ENCODE measurements at places on chromosomes 1 and 21.

DNA sequence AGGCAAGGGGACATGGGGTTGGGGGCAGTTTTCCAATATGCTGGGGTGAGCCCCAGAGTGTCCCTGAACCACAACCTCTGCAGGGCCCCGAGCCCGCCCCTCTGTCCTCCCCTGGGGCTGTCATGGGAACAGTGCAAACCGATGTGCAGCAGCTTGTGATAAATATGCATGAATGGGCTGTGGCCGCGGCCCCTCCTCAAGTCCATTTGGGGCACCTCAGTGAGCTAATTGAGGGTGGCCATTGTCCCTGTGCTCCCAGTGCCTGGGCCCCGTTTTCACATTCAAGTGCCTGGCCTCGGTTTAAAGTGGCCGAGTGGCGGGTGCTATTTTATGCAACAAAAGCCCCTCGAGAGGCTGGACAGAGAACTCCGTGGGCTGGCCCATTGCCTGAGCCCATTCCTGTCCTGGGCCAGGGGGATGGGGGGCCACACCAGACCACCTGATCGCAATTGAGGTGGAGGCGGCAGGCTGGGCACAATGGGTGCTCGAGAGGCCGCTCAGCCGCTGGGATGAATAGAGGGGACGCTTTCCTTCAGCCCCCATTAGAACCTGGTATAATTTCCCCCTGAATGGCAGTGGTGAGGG lies 193.7 kb downstream of the FOXD2 start:
- DNase-seq: no peak

DNA sequence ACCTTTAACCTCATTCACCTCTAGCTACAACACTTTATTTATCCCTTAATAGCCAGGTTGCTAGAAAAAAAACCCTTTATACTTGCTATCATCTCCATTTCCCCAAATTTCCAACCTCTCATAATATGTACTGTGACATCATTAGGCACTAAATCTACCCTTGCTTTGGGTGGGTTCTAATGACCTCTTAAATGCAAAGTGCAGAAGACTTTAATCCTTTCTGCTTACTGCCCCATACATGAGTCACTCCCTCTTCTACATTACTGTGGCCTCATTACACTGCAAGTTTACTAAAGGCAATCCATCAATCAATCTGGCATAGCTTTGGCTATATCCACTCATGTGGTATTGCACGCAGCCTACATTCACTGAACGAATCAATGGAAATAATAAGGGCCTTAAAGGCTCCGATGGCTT lies 353.3 kb downstream of the SMYD3 start:
- DNase-seq: no peak

- DNase-seq: no peak
These were observed 16.6 kb downstream of the DIP2A start for GRCh38 chr21:46475296-46475695.

GRCh38 chr1:116759636-116760035 lies 5.4 kb downstream of the CD2 start:
- DNase-seq: no peak

GRCh38 chr21:29613021-29613420 lies 314.3 kb downstream of the BACH1 start:
- DNase-seq: no peak

DNA sequence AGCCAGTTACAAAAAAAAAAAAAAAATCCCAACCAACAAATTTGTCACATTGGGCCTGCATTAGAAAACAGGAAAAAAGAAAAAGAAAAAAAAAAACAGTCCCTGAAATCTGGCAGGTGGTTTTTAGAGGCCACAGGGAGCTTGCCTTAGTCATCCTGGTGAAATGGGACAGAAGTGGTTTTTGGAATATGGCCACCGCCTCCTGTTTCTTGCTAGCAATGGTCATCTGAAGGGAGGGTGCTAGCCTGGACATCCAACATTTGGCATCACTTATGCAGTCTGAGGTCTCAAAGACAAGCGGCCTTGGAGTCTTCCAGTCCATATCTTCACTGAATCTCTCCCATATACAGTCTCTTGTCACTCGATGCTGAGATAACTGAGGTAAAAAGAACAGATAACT lies 20.1 kb upstream of the NKAIN1 start:
- no peak for DNase-seq

DNA sequence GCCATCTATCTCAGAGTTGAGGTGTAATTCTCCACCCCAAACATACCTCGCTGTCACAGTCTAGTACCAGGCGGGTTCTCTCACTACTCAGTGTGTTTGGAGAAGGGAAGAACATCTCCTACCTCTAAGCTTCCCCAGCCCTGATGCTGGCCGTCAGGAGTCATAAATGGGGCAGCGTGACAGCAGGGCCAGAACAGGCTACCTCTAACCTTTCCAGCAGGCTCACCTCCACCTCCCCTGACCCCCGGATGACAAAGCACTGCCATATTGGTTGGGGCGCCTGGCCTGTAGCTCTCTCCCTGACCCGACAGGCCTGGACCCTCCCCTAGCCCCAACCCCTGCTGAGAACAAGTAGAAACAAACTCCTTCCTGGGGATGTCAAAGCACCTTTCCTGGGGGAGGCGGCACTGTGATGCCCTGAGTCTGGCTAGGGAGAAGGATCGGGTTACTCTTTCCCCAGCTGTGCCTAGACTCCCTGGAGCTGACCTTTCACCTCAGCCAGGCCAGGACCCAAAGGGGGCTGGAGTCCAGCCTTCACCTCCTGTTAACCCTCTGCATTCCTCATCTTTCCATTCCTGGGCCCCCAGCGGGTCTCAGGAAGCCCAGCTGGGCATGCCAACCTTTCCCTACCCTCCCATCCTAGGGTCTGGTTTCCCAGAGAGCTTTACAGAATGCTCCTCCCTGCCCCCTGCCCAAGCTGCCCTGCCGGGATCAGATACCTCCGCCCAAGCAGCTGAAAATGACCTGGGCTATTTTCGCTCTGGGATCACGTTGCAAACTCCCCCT lies 34.2 kb downstream of the AHDC1 start:
- DNase-seq: no peak

- no peak for DNase-seq
These were observed 72.5 kb downstream of the ZNF326 start for GRCh38 chr1:90067194-90067931.

GRCh38 chr1:199550199-199551065 lies 477.1 kb upstream of the NR5A2 start:
- no peak for DNase-seq

DNA sequence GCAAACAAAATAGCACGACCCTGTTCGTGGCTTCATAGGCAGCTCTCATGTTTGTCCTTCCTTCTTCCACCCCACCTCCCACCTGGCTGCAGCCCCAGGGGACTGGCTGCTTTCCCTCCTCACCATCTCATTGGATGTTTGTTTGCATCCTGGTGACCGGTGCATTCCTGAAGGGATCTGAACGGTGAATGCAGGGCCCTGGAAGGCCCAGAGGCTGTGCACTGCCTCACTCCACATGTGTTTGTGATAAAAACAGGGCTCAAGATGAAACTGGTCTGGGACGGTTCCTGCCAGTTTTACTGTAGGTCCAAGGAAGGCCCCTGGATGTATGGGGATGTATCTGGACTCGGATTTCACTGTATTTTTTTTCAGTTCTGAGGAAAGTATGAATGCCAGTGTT lies 42.8 kb downstream of the CNN3 start:
- no peak for DNase-seq

GRCh38 chr21:37153196-37153934 lies 80.3 kb downstream of the TTC3 start:
- DNase-seq: no peak

DNA sequence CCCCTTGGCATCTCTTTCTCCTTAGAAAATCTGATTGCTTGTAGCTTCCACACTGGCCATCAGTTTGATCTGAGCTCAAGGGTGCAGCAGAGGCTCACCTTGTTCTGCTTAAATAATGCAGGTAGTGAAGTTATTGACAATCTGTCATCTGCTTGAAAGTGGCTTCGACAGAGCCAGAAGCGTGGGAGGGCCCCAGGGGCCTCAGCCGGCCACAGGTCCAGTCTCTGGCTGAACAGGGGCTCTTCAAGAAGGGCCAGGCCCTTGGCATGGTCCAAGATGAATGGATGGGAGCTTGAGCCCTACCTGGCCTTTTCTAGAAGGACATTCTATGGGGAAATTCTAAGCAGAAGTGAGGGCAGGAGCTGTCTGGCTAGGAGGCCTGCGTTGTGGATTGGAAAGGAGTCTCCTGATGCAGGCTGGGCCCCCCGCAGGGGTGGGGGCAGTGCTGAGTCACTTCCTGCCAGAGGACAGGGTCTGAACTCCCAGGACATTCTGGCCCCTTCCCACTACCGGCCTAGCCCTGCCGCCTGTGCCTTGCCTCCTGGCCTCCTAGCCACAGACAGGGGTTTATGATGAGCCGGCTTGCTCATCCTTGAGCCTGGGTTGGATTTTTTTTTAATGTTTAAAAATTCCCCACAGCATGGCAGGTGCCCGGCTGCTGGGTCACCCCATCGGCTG lies 162.3 kb upstream of the VAMP3 start:
- no peak for DNase-seq

DNA sequence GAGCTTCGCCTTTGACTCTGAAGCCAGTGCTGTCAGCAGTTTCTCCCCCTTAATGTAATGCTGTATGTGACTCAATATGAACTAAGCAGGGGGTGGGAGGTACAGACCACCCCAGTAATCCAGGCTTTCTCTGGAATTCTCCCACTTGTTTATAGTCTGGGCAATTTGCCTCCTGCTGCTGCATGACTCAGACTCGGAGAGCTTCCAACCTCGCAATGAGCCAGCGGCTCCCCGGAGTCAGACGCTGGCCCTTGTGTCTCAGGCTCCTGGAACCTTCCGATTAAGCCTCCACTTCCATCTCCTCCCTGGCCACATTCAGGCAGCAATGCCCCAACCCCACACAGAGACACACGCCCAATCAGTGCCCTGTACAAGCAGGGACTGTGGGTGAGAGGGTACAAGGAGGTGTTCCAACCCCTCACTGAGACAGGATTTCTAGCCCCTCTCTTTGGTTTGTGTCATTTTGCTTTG lies 471.7 kb upstream of the VAMP3 start:
- no peak for DNase-seq

DNA sequence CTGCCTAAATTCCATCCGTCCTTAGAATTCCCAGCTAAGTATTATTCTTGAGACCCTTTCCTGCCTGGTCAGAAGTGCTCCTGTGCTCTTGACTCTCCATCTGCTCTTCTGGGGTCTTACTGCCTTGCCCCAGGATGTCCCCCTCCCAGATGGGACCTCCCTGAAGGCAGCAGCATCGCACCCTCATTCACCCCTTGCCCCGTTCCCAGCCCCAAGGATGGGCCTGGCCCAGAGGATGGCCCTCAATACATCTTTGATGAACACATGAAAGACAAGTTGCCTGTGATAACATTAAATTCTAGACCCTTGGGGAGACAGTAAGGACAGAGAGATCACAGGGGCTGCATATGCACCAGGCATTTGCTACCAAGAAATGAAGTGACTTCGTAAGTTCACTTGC lies 167.2 kb downstream of the TRABD2B start:
- no peak for DNase-seq

DNA sequence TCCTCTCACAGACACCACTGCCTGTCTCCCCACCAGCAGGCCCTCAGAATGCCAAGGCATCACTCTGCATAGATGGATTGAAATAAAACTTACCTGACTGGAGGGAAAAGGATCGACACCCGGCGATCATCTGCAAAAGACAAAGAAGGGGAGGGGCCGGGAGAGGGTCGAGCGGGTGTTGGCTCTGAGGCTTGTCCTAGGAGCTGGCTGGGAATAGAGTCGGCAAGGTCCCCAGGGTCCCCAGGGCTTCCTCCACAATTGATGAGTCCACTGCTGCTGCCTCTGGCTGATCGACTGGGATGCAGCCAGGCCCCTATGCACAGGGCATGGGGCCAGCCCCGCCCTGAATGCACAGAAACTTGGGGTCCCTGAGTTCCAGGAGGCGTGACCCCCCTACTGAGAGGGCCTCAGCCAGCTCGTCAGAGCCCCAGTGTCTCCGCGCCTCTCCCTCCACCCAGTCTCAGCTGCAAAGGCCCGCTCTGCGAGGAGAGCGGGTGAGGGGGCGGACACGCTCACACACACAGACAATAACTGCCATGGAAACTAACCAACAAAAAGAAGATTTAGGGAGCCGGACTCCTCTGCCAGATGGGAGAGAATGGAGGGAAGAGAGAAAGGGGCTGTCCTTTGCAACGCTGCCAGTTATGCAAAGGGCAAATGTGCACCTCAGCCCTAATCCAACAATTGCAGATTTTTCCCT lies at the start of gene KLHDC8A:
KLHDC8A (minus strand) TSS at position 483 of the 700 bp plus-strand sequence. CDS start 13,318 bp downstream, outside the sequence.
- no peak for DNase-seq

- DNase-seq: no peak
These were observed 128.3 kb upstream of the KCNE2 start for GRCh38 chr21:34235514-34235913.

- DNase-seq: no peak
These were observed 48.4 kb downstream of the STX6 start for GRCh38 chr1:180974236-180974635.

GRCh38 chr21:36126208-36126565 lies 8.7 kb upstream of the CBR3 start:
- no peak for DNase-seq

GRCh38 chr1:29838738-29839320 lies 602.5 kb downstream of the PTPRU start:
- DNase-seq: no peak

DNA sequence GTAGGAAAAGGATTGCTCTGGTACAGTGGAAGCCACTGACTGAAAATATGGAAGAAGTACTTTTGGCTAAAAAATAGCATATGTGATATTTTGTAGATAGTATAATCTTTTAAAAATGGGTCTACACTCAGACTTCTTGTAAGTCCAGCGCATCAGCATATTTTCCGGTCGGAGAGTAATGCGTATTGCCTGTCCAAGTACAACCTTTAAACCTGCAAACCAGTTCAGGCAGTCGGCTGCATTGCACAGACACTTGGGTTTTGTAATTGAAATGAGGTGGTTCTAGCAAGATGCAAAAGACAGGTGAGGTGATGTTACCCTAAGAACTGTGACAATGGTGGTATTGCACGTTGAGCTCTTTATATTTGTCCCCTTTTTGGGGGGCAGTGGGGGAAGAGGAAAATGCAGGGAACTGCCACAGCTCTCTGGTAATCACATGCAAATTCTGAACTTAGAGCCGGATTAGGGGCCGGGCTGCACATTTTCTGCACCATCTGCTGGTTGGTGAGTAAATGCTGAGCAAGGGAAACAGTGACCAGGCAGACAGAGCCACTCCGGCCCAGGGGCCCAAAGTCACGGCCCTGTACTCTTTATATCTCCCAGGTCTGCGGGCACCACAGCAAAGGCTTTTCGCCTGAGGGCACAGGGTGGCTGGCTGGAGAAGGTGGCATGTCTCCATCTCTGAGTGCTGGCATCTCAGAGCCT lies 2.3 kb downstream of the GPR137B start:
- no peak for DNase-seq

- DNase-seq: no peak
These were observed 18.4 kb upstream of the FOXO6 start for GRCh38 chr1:41342774-41343355.

GRCh38 chr1:85374160-85374559 lies 90.8 kb downstream of the DDAH1 start:
- no peak for DNase-seq

- DNase-seq: no peak
These were observed 29.8 kb downstream of the SLC30A1 start for GRCh38 chr1:211549092-211549711.
